ENCODE measurements at places on chromosomes 2 and 18.
A peak's percentile ranks its signal among the peaks of the same experiment; 100 is the strongest.

DNA sequence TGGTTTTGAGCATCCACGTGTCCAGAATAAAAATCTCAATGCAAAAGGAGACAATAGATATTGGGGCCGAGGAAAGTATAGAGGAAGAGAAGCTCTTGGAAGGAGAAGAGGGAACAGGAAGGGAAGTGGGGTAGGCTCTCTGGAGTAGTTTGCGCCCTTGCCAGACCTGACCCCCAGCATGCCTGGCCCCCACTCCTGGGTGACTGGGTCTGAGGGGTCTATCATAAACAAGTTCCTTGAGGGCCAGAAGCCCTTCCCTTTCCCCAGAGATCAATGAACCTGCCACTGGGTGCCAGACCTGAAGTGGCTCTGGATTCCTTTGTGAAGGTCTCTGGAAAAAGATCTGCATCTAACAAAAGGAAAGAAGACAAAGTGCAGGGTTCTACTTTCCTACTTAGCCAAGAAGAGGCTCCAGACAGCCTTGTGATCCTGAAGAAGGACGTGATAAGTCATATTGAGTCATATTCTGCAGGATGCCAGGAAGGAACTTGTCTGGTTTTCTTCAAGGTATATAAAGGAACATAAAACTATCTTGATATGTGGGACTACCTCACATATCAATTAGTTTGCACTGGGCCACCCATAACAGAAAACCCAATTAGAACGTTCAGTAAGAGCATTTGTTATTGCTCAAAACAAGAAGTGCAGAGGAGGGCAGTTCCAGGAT lies 18.7 kb upstream of the ATOH8 start:
- no peak for DNase-seq

DNA sequence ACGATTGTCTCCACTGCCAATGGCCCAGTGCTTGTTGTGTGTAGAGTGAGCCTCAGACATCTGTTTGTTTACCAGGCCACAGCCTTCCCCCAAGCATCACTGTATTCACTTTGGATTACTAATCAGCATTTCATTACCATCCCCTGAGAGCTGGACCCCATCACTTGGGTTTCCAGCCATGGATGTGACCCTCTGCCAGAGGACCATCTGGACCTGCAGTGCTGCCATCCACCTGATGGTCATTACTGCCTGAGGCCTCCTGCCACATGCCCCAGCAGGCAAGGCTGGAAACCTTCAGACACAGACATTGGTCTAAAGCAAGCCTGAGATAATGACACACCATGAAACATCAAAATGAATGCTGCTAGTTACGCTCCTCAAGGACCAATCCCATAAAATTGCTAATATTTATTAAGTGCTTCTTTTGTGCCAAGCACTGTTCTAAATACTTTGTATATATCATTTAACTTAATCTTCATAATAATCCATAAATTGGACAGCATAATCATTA lies 2096.3 kb upstream of the CELF4 start:
- DNase-seq: no peak

DNA sequence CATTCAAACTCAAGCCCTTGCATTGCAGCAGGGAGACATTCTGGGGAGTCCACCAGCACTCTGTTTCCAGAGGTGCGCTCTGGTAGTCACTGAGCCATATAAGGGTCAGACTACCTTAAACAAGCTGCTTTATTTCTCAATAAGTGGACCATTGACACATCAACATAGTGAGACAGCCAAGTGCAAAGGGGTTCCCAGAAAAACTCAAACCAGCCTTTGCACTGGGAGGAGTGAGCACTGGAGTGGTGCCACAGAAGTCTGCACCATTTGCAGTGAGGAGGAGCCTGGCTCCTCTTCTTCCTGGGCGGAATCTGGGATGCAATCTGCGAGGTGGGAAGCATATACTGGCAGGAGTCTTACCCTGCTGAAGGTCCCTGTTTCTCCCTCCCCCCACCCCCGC lies 86.4 kb downstream of the OSR1 start:
- DNase-seq: no peak

GRCh38 chr18:574865-575645 lies 5.1 kb upstream of the CETN1 start:
- DNase-seq: no peak

DNA sequence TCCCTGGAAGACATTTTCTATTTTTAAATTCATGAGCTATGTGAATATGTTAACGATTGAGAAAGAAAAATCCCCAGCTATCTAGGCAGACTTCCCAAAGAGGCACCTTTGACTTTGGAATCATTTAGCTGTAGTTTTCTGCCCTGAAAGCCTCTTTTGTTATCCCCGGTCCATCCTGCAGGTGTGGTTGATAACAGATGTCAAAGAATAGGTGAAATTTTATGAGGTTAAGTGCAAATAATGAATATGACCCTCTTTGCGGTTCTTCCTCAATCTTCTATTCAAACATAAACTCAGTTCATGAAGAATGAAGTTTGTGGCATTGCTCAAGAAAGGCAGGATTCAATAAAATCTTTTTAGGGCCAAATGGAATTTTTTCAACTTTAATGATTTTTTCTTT lies 51.6 kb upstream of the ATP8B1 start:
- DNase-seq: no peak

- DNase-seq: peak; percentile 50
Measured at GRCh38 chr2:203797712-203798111, 69.9 kb upstream of the CTLA4 start.
